ENCODE measurements at places on chromosomes 7 and 10.

DNA sequence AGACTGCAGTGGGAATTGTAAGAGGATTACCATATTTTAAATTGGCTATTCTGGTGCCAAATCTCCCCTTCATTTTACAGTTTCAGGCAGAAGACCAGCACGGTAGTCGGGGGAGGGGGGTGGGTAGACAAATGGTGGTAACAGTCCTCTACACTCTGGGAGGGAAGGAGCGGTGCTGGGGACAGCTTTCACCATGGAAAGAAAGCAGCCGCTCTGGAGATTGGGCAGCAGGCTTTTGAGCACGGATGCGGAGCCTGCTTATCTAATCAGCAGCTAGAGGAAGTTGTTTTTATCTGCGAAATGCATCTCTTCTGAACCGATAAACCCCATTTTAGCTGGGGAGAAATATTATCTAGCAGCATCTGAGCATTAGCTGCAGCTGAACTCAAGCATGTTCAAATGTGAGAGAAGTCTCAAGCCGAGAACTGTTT is 28.7 kb downstream of the IKZF1 start:
- peak; percentile 96 for DNase-seq

DNA sequence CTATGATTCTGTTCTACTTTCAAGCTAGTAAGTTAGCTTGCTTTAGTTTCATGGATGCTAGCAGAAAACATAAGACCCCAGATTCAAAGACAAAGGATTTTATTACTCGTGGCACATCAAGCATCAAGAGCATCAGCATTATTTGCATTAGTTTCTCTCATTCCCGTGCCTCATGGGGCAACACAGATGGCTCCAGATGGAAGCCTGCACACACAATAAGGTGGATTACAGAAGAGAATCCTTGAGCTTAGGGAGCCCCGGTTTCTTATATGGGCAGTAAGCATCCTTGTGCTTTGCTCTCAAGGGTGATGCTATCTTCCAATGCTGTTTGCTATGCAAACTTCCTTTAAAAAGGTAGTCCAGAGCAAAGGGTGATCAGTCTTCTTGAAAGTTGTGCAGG is 10.7 kb upstream of the CAPZA2 start:
- DNase-seq: no peak

GRCh38 chr10:46247808-46248569 is 38.8 kb upstream of the ANTXRL start:
- no peak for DNase-seq

DNA sequence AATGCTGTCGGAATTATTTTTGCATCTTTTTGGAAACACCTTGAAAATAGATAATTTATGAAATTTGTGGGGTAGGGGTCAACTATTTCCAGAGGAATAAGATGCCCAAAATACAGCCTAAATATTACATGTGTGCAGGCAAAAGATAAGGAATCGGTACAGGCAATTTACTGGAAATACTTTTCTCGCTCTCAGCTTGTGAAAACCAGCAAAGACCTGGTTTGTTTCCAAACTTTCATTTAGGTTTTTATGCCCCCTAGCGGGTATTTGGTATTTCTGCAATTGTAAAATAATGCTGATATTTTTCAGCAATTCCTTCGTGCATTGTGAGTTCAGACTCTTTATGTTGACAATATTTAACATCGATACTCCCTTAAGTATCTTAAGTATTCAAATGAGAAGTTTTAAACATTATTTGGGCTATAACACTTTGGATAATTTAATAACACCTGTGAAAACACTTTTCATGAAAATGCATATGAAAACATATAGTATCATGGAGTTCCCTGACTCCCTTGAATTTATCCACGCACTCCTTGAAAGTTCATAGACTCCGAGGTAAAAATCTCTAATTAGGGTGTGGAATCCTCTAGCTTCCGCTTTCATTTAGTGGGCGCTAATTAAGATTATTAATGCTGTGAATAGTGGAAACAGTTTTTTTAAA is 132.4 kb downstream of the TSPAN12 start:
- DNase-seq: peak; percentile 49

- DNase-seq: no peak
Observed at GRCh38 chr7:81926-82756, 110.2 kb upstream of the FAM20C start.

- DNase-seq: no peak
Observed at GRCh38 chr7:135905858-135906257, 71.3 kb downstream of the MTPN start.

DNA sequence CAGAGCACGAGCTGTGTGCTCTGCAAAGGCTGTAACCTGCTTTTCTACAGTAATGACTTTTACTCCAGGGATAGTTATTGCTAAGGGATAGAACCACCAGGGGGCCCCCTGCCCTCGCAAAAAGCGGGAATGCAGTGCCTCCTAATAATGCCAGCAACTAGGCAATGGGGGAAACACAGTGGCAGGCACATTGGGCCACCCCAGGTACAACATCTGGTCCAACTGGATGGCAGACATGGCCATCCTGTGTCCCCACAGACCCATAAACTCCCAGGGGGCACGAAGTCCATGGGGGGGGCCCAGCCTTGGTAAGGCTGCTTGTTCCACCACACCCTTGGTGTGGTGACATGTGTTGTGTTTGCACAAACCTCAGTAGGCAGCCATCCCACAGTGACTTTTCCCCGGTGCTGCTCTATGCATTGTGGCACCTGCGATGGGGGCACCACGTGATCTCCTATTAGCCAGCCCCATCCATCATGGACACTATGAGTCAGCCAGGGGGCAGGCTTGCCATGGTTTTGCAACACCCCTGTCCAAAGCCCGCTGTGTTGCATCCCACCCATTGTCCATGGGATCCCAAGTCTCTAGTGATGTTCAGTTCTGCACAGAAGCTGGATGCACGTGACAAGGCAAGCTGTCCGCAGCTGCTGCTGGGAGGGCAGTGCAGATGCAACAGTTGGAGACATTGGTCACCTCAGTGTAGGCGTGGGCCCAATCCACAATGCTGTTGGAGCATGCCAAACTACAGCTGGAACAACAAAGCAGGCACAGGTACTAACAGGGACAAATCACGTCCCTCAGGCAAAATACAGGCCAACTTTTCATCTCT is 84.0 kb downstream of the ANLN start:
- peak; percentile 74 for DNase-seq

GRCh38 chr7:36862771-36863261 is 138.5 kb upstream of the AOAH start:
- no peak for DNase-seq

GRCh38 chr7:143271240-143271639 is 8.0 kb downstream of the GSTK1 start:
- no peak for DNase-seq

DNA sequence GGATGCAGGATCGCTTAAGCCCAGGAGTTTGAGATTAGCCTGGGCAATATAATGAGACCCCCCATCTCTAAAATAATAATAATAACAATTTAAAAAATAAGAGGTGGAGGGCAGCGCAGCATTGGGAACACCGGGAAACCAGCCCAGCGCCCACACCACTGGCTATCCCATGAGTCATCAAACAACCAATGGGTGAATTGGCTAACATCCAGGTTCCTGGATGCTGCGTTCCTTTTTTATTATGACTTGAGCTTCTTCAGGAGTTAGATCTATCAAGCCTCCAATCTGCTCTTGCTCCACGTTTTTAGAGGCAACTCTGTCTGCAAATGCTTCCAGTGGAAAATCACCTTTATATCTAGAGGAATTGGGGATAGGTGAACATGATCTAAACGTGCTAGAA is 10.0 kb upstream of the LRRC4 start:
- no peak for DNase-seq
